ENCODE measurements at places on chromosomes 1 and 21.

GRCh38 chr1:63784489-63785390 is 10.9 kb downstream of the ROR1 start:
- no peak for DNase-seq

- DNase-seq, result no peak
Observed at GRCh38 chr1:154295408-154296235, 23.2 kb downstream of the HAX1 start.

GRCh38 chr1:220378571-220379302 is 106.5 kb upstream of the RAB3GAP2 start:
- DNase-seq, result no peak

GRCh38 chr1:172401892-172402291 is 18.6 kb upstream of the C1orf105 start:
- DNase-seq, result peak; percentile 28

GRCh38 chr1:238681451-238681850 is 704.9 kb upstream of the CHRM3 start:
- DNase-seq, result no peak

- DNase-seq, result no peak
Observed at GRCh38 chr1:37482796-37483744, 8.7 kb downstream of the ZC3H12A start.

- DNase-seq, result no peak
Observed at GRCh38 chr1:107940017-107940577, 24.9 kb downstream of the VAV3 start.

GRCh38 chr21:16979574-16979973 is 533.3 kb upstream of the CXADR start:
- no peak for DNase-seq

DNA sequence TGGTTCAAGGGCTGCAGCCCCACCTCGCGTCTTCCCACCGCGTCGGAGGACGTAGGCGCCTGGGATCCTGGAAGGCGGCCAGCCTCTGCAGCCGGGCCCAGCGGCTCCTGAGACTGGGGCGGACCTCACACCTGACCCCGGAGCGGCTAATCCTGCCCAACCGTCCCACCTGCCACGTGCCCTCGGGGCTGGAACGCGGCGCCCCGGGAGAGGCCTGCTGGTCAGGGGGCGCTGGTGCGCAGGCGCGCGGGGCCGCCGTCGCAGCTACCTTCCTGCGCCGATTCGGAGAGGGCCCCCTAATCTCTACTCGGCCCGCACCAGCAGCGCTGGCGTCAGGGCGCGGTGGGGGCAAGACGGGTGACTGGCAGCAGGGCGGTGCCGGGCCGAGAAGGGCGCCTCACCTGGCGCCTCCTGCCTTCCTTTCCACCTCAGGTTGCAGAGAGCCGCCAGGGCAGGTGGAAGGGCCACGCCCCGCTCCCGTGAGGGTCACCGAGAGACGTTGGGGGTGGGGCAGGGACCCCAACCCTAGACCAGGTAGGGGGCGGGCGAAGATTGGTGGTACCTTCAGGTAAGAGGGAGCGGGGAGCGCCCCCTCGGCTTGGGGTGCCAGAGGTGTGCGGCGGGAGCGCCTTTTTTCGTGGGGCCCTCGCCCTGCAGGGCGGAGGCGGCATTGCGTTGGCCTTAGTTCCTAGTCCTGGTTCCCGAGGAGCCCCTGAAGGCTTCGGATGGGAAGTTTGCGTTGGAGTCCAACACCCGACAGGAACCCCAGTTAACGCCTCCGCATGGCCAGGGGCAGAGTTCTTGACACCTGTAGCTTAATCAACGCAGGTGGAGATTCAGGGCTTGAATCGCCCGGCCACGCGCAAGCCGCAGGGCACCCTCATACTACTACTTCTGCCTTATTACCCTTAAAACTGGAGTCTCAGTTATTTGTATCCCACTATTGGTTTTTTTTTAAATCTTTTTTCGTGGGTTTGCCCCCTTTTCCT is at the start of gene TDRD5:
TSS of gene TDRD5 (plus strand) at position 241 of the 989 bp plus-strand sequence. CDS start 784 bp downstream, outside the sequence.
- no peak for DNase-seq

- no peak for DNase-seq
Observed at GRCh38 chr1:111227434-111227833, at the start of gene CHI3L2. Gene CHI3L2 (plus strand): TSS chr1:111227713. CDS start chr1:111227730, 17 bp downstream.

DNA sequence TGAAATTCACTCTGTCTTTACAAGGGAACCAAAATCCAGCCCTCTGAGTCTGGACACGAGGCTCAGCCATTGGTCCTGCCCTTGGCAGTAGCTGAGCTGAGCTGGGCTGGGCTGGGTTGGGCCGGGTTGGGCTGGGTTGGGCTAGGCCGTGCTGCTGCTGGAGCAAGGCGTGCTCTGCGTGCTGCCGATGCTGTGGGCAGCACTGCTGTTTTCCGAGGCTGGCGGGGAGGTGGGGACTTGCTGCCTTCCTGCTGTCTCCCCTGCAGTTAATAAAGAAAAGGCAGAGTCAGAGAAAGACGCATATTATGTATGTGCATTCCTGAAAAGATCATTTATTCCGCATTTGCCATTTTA is 182.9 kb downstream of the CDC7 start:
- no peak for DNase-seq

GRCh38 chr1:30686236-30686935 is 37.0 kb downstream of the MATN1 start:
- no peak for DNase-seq

DNA sequence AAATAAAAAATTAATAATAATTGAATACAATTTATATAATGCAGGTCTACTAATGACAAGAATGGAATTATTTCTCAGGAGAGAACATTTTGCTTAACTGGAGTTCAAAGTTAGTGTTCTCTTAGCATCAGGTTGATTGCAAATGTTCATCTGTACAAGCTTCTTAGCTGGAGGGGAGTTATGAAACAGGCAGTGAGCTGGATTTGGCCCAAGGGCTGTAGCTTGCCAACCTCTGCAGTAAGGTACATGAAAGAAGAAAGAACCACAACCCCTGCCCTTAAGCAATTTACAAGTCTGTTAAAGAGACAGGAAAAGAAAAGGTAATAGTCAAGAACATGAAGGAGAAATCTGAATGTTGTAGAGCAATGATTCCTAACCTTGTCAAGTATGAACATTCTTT is 17.0 kb downstream of the LPGAT1 start:
- peak; percentile 72 for DNase-seq

GRCh38 chr21:46559291-46559983 is 45.4 kb downstream of the S100B start:
- no peak for DNase-seq

- DNase-seq, result no peak
Observed at GRCh38 chr1:17351598-17352324, 20.2 kb upstream of the PADI6 start.

- DNase-seq, result no peak
Observed at GRCh38 chr1:242468784-242469183, 55.7 kb downstream of the PLD5 start.

- no peak for DNase-seq
Observed at GRCh38 chr1:36107394-36107793, 17.6 kb downstream of the COL8A2 start.

DNA sequence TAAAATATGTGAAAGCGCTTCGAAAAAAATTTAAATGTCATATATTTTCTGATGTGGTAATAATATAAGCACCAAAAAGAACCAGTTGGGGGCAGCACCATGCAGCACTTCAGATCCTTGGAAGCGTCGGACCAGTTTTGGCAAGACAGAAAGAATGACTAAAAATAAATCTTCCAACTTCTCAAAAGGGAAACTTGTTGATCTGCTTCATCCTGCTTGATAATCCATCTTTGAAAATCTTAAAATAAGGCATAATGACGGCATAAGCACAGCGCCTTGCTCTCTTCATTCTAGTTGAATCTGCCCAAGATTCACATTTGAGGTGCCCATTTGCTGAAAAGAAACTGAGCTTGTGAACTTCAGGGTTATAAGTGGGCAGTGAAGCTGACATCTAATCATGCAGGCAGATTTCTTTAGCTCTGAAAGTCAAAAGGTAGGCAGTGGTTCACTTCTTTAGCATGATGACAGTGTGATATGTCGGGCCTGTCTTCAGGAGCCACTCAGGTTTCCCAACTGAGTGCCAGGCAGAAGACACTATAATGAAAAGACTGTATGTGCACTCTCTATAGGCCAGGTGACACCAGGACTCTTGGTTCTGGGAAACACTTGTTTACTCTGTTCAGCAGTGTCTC is 19.8 kb upstream of the MUTYH start:
- peak; percentile 55 for DNase-seq

GRCh38 chr1:53568540-53568939 is 109.3 kb downstream of the DMRTB1 start:
- DNase-seq, result no peak

DNA sequence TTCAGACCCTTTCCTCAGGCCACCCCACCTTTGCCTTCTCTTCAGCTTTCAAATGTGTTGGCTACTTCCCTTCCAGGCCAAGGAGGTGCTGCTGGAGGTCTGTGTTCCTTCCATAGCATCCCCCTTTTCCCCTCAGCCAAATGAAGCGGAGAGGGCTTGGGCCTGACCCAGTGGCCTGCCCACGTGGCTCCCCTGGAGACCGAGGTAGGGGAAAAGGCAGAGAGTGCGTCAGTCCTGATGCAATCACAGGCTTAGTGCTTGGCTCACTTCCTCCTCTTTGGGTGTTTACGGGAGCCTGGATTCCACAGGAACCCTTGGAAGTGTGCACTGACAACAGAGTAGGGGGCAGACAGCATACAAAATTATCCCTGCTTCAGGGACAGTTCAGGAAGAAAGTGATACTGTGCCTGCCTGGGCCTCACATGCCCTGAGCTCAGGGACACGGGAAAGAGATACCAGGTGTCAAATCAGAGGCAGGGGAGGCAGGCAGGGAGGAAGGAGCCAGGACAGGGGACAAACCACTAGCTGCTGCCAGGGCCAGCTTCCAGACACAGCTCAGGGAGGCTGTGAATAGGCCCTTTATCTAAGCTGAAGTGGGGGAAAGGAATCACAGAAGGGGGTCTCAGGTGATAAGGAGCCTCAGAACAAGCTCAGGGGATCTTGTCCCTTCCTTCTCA is 16.6 kb upstream of the PTP4A2 start:
- no peak for DNase-seq

GRCh38 chr1:96079581-96079980 is 642.0 kb upstream of the PTBP2 start:
- DNase-seq, result no peak

DNA sequence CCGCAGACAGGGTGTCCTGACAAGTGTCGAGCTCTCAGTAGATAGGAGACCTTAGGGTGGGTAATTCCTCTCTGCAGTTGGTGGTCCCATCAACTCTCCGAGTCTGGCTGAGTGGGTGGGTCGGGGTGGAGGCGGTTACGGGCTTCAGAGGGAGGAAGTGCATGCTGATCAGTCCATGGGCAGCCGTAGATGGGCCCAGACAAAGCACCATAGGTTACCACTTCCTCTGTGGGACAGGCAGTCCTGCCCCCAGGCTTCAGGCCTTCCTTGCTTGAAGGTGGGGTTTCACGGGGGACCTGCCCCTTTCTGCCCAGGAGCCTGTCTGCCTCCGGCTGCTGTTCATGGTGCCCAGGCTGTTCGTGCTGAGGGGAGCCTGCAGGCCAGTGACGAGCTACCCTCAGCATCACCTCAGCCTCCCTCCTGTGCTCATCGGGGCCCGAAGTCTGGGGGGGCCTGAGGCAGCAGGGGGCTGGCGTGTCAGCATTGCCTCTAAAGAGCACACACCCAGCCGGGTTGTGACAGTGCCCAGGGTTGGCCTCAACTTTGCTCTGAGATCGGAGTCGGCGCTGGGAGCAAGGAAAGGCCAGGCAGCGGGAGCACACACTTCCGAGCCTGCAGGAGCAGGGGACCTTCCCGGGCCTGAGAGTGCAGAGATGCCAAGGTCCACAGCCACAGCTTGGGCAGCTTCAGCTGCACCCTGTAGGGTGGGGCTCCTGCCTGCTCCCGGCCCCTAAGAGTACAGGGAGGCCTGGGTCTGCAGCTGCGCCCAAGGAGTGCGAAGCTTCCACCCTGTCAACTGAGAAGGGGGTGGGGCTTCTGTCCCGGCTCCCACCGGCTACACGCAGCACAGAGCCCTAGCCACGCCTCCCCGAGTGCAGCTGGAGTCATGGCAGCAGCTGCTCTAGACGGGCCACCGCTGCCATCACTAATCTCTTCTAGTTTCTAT is 225.4 kb upstream of the NRIP1 start:
- peak; percentile 88 for DNase-seq

GRCh38 chr21:42865776-42866160 is 13.6 kb downstream of the WDR4 start:
- DNase-seq, result no peak

DNA sequence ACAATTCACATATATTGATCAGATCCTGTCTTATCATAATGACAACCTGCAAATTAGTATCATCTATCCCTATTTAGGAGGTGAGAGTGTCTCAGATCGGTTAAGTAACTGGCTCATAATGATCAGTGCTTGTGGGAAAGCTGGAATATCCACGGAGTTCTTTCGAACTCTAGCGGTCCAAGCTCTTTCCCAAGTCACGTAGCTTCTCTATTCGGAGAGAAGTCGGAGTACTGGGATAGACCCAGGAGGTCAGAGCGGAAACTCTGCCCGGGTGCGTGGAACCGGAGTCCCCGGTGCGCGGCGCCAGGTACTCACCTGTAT is 339 bp downstream of the PTGS2 start:
- no peak for DNase-seq

GRCh38 chr1:234336359-234336758 is 36.9 kb upstream of the COA6 start:
- no peak for DNase-seq

DNA sequence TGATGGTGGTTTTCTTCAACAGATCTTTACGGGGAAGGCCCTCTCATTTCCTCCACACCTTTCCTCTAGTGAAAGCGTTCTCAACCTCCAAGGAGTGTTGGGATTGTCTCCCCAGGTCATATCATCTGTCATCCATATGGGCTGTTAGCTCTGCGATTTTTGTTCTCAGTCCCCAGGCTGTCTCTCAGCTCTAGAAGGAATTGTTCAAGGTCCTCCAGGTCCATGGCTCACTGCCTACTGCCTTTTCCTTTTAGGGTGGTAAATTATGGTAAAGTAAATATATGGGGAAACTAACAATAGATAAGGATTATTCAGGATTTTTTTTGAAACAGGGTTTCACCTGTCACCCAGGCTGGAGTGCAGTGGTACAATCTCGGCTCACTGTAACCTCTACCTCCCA is 37.6 kb downstream of the ELF3 start:
- DNase-seq, result no peak

- no peak for DNase-seq
Observed at GRCh38 chr1:161082996-161083747, 6.2 kb downstream of the NECTIN4 start.

DNA sequence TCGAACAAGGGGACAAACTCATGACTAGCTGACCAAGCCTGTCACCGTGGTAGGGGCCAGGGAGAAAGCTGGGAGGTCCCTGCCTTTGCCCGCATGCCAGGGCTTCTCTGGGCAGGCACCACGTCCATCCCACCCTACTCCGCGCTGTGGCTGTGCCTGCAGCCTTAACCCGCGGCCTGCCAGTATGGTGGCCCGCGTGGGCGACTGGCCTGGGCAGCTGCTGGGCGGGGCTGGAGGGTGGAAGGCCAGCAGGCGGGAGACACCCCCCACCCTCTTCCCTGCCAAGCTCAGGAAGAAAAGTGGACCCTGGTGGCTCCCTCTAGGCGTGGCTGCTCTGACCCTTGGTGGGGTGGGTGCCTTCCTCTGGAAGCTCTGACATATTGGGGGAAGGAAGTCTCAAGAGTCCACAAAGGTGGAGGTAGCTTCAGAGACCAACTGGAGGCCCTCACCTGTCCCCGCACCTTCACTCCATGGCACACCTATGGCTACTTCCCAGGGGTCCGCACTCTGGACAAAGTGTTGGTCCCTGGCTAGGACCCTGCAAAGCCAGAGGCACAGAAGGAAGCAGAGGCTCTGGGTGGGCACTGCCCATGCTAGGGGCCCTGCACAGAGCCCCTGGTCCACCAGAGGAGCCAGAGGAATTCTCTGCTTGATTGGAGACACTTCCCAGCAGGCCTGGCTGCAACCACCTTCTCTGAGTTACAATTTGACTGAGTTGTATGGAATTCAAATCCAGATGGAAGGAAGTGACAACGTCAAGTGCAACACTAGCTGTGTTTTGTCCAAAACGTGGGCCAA is 3.3 kb upstream of the SKI start:
- DNase-seq, result no peak

- DNase-seq, result peak; percentile 55
Observed at GRCh38 chr1:54377040-54377691, 29.0 kb downstream of the SSBP3 start.

All from RPMI8226 (cell line).